T-cell (primary cell): ENCODE measurements at places on chromosomes 6 and 20.

GRCh38 chr6:3235486-3235885 is 8.0 kb upstream of the TUBB2B start:
- no peaks in the 10 kb centered on the region for H3K36me3 ChIP-seq
- H3K4me1 ChIP-seq, result peaks cover 2% of the 10 kb centered on the region
- peaks cover 24% of the 10 kb centered on the region for H3K27me3 ChIP-seq

DNA sequence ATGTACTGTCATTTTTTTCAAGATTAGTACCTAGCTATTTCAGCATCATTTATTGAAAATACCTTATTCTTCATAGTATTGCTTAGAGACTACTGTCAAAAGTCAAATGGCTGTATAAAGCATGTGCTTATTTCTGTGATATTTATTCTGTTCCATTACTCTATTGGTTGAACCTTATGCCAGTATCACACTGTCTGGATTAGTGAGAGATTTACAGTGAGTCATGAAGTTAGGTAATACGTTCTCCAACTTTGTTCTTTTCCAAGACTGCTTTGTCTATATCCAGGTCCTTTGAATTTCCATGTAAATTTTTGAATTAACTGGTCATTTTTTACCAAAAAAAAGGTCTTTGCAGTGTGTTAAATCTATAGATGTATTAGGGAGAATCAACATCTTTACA is 18.6 kb upstream of the RNF217 start:
- H3K36me3 ChIP-seq, result no peaks in the 10 kb centered on the region
- H3K27ac ChIP-seq, result no peak overlapping the region
- H3K27me3 ChIP-seq, result no peaks in the 10 kb centered on the region
- H3K4me3 ChIP-seq, result no peak overlapping the region
- H3K4me1 ChIP-seq, result no peaks in the 10 kb centered on the region

GRCh38 chr6:42359021-42359420 is 92.7 kb downstream of the TRERF1 start:
- H3K4me1 ChIP-seq, result no peaks in the 10 kb centered on the region
- no peak overlapping the region for H3K27ac ChIP-seq
- no peak for DNase-seq
- no peaks in the 10 kb centered on the region for H3K27me3 ChIP-seq
- peaks cover 10% of the 10 kb centered on the region for H3K36me3 ChIP-seq

GRCh38 chr6:44126320-44127149 is 717 bp downstream of the MRPL14 start:
- no peaks in the 10 kb centered on the region for H3K36me3 ChIP-seq
- DNase-seq, result peak; percentile 71
- H3K27ac ChIP-seq, result peak overlapping the region; percentile 94
- no peaks in the 10 kb centered on the region for H3K27me3 ChIP-seq
- peak overlapping the region; percentile 89 for H3K4me3 ChIP-seq
- H3K4me1 ChIP-seq, result peaks cover 36% of the 10 kb centered on the region

- no peak overlapping the region for H3K4me3 ChIP-seq
- no peaks in the 10 kb centered on the region for H3K27me3 ChIP-seq
- H3K4me1 ChIP-seq, result no peaks in the 10 kb centered on the region
- H3K36me3 ChIP-seq, result no peaks in the 10 kb centered on the region
- H3K27ac ChIP-seq, result no peak overlapping the region
These were observed 170.9 kb downstream of the FUT9 start for GRCh38 chr6:96186516-96187195.

GRCh38 chr20:11274141-11274594 is 600.4 kb upstream of the JAG1 start:
- no peak overlapping the region for H3K4me3 ChIP-seq
- H3K4me1 ChIP-seq, result no peaks in the 10 kb centered on the region
- no peaks in the 10 kb centered on the region for H3K27me3 ChIP-seq
- no peak overlapping the region for H3K27ac ChIP-seq
- no peak for DNase-seq

- no peak overlapping the region for H3K27ac ChIP-seq
- no peaks in the 10 kb centered on the region for H3K27me3 ChIP-seq
- no peak overlapping the region for H3K4me3 ChIP-seq
- peaks cover 42% of the 10 kb centered on the region for H3K36me3 ChIP-seq
- no peak for DNase-seq
These were observed 11.4 kb downstream of the DDX27 start for GRCh38 chr20:49230561-49231133.

- H3K4me3 ChIP-seq, result no peak overlapping the region
- no peak overlapping the region for H3K27ac ChIP-seq
- H3K4me1 ChIP-seq, result no peaks in the 10 kb centered on the region
- no peaks in the 10 kb centered on the region for H3K36me3 ChIP-seq
- DNase-seq, result no peak
These were observed 208.4 kb downstream of the CDH4 start for GRCh38 chr20:61460261-61461052.

DNA sequence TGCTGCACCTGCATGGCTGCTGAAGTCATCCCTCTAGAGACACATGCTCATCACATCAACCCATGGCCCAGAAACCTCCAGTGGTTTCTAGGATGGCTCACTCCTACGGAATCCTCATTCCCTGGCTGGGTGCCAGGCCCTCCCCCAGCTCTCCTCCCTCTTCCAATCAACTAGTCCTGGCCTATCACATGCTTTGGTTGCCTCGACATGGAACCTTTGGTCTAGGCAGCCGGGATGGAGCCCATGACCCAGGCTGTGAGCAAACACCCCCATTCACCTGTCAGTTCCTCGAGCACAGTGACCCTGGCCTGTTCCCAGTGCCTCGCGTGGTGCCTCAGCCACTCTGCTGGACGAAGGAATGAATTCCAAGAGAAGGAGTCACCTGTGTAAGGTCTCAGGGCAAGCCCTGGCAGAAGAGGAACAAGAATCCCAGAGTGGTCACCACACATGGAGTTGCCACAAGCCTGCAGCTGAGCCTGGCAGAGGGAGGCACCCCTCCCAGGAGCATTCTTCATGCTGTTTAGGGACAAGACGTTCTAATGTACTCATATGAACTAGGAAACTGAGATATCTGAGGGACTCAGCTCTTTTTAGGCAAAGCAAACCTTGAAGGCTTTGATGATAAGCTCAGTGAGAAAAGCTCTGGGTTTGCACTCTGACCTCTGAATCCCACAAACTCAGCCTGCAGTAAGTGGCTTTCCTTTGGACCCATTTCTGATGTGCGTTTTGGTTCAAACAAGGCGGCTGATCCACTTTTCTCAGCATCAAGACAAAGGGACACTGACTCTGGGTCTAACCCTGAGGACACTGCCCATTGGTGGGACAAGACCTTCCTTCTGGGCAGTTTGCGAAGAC is 40.2 kb downstream of the PPP1R3G start:
- DNase-seq, result no peak
- H3K4me3 ChIP-seq, result no peak overlapping the region
- H3K36me3 ChIP-seq, result no peaks in the 10 kb centered on the region
- peaks cover 2% of the 10 kb centered on the region for H3K4me1 ChIP-seq

GRCh38 chr20:59325142-59325523 is 24.7 kb downstream of the EDN3 start:
- no peaks in the 10 kb centered on the region for H3K4me1 ChIP-seq
- H3K36me3 ChIP-seq, result no peaks in the 10 kb centered on the region
- DNase-seq, result no peak

DNA sequence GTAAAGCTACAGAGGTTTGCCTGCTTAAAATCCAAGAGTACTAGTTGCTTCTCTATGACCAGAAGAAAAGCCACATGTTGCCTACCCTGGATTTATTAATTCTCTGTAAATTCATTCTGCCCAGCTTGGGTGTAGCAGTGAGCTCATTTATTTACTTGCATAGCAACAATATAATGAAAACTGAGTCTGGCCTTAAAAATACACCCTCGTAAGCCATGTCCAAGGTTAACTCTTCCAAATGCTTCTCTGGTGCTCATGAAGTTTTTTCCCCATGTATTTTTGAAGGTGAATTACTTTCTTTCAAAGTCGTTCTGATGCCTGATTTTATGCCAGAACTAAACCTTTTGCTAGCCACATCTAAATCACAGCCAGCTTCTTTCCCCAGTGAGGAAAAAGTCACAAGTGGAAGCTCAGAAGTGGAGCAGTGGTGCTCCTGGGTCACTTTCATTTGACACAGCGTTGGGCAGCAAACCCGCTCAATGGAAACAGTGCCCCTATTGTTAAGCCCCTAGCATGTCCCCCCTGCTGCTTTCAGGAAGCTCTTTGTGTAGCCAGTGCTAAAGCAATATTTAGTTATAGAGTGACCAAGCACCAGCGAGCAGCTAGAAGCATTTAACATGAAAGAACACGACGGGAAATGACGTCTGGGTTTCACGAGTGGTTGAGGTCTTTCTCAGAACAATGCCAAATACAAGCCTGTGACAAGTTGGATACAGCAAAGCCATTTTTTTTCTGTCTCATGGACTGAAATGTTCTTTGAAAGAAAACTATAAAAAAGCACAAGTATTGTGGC is 29.8 kb downstream of the NEDD9 start:
- H3K27me3 ChIP-seq, result no peaks in the 10 kb centered on the region
- H3K4me1 ChIP-seq, result peaks cover 26% of the 10 kb centered on the region
- peaks cover 2% of the 10 kb centered on the region for H3K36me3 ChIP-seq

DNA sequence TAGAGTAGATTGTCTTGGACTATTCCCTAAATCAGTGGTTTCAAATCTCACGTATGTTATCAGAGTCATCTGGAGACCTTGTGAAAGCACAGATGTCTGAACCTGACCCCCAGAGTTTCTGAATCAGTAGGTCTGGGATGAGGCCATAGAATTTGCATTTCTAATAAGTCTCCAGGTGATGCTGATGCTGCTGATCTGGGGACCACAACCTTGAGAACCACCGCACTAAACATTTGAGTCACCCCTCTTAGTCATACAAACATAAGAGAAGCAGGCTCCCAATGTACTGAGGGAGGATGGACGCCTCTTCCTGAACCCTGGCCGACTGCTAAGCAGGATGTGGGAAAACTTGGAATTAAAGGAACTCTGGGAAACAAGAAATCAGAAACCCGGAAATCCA is 187.8 kb upstream of the PRDM1 start:
- no peak overlapping the region for H3K27ac ChIP-seq
- H3K27me3 ChIP-seq, result no peaks in the 10 kb centered on the region
- H3K4me3 ChIP-seq, result no peak overlapping the region
- no peaks in the 10 kb centered on the region for H3K36me3 ChIP-seq

DNA sequence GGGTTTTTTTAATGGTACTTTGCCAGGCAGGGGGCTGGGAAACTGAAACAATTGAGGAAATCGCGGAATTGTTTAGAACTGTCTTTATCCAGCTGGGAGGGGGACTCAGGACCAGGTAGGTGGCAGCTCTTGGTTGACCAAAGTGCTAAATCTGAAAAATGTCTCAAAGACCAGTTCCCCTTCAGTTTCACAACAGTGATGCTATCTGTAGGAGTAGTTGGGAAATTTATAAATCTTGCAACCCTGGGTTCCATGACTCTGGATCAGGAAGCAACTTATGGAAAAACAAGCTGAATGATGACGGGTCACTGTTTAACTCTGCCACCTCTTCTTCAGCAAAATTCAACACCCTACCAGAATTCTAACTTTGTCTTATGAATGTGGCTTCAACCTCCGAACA is 99.7 kb downstream of the FAM50B start:
- no peak for DNase-seq
- H3K4me1 ChIP-seq, result no peaks in the 10 kb centered on the region
